ENCODE measurements at places on chromosomes 7 and 10.

GRCh38 chr7:24472093-24472492 is 101.2 kb upstream of the PALS2 start:
- DNase-seq = no peak

- peak; percentile 19 for DNase-seq
These were observed 28.0 kb downstream of the CHST12 start for GRCh38 chr7:2431260-2431867.

DNA sequence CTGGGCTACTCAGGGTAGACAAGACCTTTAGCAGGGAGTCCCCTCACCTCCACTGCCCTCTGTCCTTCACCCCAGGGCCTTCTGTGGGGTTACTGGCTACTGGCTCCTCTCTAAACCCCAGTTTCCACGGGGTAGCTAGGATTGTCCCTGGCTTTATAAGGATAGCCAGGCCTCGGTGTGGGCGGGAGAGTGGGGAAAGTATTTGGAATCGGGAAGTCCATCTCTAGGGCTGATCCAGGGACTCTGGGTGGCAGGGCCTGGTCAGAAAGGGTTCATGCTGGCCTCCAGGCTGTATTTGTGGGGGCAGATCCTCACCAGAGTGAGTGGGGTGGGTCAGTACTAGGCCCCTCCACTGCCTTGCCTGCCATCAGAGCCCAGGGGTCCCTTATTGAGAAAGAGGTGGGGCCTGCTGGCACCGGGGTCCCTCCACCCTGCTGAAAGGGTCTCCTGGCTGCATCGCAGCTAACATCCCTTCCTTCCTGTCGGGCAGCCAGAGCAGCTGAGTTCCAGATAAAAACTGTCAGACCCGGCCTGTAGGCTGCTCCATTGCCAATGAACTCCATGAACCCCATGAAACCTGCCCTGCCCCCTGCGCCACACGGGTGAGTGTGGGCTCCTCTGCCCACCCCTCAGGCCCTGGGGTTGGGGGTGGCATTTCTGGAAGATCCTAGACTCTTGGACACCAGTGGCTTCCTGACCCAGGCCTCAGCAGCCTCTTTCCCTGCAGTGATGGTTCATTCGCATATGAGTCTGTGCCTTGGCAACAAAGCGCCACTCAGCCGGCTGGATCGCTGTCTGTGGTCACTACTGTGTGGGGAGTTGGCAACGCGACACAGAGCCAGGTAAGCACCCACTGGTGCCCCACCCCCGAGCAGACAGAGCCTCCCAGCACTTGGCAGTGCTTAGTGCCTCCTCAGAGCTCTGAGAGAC is 7.3 kb downstream of the ZMIZ2 start:
- no peak for DNase-seq

GRCh38 chr10:124700293-124701037 is 43.7 kb downstream of the FAM53B start:
- DNase-seq = no peak

DNA sequence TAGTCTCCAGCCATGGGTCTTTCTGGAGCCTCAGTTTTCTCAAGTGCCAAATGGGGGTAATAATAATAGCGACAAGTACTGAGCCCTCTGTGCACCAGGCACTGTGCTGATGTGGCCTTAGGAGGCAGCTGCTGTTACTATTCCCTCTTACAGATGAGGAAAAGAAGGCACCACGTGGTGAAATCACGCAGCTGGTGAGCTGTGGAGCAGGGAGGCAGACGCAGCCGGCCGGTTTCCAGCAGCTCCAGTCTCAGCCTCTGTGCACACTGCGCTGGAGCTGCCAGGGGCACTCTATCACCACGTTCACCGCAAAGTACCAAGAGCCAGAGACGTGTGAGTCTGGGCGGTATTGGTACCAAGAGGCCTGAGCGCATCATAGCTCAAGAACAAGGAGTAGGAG is 9.6 kb downstream of the PYROXD2 start:
- DNase-seq = no peak

- DNase-seq = no peak
These were observed 5.2 kb downstream of the ANTXRL start for GRCh38 chr10:46291817-46292572.

DNA sequence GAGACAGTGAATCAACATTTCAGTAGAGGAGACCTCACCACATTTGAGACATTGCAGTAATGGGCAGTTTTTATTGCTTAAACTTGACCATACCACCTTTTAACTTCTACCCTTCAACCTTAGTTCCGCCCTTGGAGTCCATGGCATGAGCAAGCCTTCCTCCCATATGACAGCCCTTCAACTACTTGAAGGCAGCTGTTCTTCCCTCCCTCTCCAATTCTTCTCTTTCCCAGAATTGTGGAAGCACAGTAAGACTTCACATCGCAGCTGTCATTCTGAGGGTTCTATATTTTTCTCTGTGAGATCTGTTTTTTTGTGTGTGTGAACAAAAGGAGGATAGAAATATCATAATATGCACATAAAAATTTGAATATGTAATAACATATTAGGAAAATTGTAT is 2.2 kb upstream of the TSPAN12 start:
- DNase-seq = no peak

DNA sequence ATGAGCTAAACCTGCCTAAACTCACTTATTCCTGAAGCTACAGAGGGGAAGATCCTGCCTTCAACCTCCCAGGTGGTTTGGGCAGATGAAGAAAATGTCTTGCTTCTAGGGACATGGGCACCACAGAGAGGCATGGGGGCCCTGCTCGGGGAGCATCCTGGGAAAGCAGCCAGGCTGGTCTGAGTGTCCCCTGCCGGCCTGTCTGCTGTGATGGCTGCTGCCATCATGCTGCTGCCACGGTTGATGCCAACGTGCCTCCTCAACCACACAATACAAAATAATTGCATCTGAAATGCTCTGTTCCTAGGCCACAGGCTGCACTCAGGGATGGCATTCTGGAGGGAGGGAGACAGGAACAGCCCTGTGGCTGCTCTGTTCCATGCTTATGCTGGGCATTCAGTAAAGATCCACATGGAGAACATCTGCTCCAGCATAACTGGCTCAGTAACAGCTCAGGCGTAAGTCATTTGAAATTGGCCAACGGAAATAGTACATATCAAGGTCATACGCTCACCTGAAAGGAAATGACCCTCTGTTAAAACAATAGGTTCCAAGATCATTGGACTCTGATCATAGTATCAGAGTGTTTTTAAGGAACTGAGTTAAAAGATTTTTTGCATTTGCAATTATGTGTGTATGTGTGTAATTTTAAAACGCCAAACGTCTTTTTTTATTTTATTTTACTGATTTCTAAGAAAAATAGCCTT is 299.0 kb downstream of the TNS3 start:
- no peak for DNase-seq

GRCh38 chr7:151805191-151805590 is 71.7 kb downstream of the PRKAG2 start:
- no peak for DNase-seq

GRCh38 chr7:22653951-22654350 is 73.0 kb upstream of the IL6 start:
- no peak for DNase-seq

DNA sequence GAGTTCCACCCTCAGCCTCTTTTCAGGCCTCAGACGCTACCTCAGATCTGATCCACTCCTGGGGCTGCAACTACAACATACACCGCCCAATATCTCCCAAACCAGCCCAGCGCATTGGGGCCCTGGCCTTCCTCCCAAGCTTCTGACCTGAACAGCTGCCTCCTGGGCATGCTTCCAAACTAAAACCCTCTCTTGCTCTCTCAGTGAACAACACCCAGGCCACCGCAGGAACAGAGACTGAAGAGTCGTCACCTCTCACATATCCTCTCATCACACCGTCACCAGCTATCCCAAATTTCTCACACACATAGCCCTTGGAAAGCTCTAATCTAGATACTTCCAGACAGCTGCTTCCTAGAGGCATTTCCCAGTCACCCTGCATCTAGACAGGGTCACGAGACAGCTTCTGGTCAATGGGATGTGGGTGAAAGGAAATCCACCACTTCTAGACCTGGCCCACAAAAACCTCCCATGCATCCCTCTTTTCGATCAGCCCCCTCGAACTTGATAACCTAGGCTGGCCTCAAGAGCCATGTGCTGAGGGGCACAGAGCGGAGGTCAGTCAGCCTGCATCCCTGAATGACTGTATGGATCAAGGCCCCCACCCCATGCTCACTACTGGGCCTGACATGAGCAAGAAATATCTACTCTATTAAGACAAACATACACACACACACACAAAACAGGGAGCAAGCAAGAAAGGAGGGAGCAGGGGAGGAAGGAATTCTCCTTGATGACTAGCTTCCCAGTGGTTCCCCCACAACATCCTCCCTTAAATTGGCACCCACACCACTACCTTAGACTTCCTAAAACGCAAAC is 1.8 kb downstream of the PARP12 start:
- DNase-seq = no peak

DNA sequence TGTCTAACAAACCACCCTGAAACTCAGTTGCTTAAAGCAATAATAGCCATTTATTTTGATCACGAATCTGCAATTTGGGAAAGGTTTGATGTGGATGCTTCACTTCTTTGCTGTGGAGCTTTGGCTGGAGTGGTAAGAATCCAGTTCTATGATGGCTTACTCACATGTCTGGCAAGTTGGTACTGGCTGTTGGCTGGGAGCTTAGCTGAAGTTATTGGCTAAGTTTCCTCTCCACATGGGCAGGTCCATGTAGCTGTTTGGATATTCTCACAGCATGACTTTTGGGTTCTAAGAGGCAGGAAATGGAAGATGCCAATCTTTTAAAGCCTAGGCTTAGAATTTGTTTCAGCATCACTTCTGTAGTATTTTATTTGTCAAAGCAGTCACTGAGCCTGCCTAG is 277.6 kb upstream of the NRP1 start:
- DNase-seq = no peak
